GM04503 (cell line): ENCODE measurements at places on chromosomes 7 and 10.

DNA sequence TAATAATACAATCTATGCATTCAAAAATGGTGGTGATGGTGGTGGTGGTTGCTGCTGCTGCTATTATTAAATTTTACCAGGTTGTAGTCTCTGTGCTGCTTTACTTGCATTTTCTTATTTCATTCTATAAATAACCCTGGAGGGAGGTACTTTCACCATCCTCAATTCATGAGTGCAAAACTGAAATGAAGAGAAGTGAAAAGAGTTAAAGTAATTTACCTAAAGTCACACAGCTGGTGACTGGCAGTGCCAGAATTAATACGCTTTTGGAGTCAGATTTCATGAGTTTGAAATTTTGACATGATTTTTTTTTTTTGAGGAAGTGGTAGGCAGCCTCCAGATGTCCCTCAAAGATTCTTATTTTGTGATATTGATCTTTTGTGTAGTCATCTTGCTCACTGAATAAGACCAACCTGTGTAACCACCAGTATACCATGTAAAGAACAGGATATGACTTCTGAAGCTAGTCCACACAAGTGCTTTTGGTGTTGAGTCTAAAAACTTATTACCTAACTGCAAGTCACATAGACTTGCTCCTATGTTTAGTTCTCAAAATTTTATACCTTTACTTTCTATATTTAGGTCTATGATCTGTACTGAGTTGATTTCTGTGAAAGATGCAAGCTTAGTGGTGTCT lies 218.8 kb downstream of the ZWINT start:
- DNase-seq, result no peak

- peak; percentile 28 for DNase-seq
These were observed 156.0 kb downstream of the ZNF33B start for GRCh38 chr10:42482411-42482810.

DNA sequence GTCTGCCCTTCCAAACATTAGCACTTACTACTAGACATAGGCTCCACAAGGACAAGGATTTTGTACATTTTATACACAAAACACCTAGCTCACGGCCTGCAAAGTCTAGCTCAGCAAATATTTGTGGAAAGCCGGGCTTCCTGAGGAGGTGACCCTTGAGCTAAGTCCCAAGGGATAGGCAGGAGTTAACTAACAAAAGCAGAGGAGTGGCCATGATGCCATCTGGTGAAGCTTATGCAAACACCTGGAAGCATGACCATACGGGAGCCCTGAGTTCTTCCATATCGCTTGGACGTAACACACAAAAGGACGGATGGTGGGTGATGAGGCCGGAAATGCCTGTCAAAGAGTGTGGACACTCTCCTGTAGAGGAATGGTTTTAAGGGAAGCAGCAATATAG lies 25.9 kb upstream of the YAE1 start:
- DNase-seq, result no peak

DNA sequence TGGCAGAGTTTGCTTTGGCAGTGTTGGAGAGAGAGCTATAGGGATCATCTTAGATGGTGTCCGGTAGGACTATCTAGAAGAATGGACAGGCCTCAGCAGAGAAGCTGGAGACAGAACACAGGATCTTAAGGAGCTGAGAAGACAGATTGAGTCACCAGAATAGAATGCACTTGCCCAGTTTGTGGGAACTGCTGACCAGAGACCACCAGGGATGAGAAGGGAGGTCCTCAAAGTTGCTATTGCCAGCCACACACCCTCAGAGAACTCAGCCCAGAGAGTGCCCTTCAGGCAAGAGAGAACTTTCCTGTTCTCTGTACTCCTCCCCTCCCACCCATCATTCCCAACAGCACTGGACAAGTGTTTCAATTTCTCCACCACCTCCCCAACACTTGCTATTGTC lies 25.3 kb upstream of the GALNT11 start:
- no peak for DNase-seq

- DNase-seq, result no peak
These were observed 20.0 kb downstream of the GSDME start for GRCh38 chr7:24737281-24737680.

- no peak for DNase-seq
These were observed 285.9 kb downstream of the KLF6 start for GRCh38 chr10:3499120-3499519.

- no peak for DNase-seq
These were observed 199.1 kb upstream of the KCTD7 start for GRCh38 chr7:66429498-66430163.

GRCh38 chr10:112448888-112449287 lies 1.9 kb downstream of the VTI1A start:
- DNase-seq, result no peak

GRCh38 chr10:42988069-42988468 lies 88.8 kb upstream of the RET start:
- no peak for DNase-seq

- no peak for DNase-seq
These were observed 377.1 kb upstream of the ANKRD30A start for GRCh38 chr10:36748128-36748871.

- no peak for DNase-seq
These were observed 191.7 kb downstream of the LRRN3 start for GRCh38 chr7:111282626-111283025.

DNA sequence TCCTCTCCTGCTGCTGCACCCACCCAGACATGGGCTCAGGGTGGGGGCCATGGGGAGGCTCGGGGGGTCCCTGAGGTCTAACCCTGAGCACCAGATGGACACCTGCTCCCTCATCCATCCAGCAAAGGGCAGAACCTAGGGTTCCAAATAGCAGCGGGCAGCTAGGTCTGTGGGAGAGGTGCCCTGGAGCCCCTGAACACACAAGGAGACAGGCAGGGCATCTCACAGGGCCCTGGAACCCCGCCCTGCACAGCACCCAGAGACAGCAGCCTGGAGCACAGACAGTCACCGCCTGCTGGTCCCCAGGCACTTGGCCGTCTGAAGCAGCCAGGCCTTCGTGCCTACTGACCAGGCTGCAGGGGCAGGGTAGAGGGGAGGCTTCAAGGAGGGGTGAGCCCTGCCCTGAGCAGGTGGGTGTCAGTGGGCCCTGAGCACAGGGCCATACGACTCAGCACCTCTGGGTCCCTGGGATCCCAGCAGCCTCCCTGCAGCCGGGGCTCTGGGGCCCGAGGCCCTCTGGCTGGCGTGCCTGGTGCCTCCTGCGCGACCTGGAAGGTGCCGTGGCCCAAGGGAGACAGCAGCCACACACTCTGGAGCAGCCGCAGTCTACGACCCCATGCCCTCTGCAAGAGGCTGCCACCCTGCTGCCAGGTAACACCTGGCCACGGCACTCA lies 38.3 kb downstream of the GET4 start:
- no peak for DNase-seq

DNA sequence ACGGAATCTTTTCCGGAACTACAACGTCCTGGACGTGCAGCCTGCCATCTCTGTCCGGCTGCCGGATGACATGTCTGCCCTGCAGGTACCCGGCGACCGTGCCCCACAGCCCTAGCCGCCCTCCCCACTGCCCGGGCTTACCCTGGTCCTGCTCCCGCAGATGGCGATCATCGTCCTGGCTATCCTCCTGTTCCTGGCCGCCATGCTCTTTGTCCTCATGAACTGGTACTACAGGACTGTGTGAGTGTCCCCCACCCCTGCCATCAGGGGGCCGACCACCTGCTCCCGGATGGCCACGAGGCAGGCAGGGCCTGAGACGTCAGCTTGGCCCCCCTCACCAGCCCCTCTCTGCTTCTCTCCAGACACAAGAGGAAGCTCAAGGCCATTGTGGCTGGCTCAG lies 38.0 kb upstream of the VSIR start:
- no peak for DNase-seq

DNA sequence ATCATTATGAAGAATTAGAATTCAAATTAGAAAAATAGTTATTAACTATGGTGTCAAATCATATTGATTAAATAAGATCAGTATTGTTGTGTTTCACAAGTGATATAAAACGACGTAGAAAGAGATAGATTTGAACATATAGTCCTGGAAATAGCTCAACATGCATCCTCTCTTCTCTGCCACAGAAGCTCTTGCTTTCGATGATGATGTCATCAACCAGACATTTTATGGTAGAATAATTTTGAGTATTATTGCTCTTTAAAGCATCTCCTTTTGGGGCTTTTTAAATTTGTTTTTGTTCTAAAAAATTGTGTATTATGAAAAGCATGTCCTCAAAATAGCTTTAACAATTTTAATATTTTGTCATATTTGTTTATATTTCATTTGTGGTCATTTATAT lies 95.0 kb downstream of the DGKB start:
- no peak for DNase-seq

DNA sequence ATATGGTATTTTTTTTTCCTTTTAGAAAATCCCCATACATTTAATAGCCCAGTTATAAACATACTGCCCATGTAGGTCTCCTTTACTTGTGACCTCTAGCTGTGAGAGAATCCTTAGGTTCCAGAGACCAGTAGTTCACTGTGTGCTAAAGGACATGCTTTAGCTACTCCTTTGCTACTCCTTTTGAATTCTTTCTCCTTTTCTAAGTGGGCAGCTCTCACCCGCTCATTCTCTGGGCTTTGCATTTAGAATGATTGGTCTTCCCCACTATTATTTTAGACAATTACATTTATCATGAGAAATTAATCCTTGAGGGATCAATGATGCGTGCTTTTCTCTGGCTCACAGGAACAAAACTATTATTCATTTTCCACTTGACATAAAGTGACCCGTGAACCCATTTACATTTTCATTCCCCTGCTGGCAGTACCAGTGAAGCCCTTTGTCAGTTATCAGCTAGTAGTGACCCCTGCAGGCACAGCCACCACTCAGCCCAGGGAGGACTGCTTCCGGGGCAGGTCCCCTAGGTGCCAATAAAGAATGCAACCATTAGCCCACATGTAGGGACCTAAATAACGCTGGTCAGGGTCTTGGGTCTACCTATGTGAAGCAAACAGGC lies 844.3 kb downstream of the CNTNAP2 start:
- no peak for DNase-seq

DNA sequence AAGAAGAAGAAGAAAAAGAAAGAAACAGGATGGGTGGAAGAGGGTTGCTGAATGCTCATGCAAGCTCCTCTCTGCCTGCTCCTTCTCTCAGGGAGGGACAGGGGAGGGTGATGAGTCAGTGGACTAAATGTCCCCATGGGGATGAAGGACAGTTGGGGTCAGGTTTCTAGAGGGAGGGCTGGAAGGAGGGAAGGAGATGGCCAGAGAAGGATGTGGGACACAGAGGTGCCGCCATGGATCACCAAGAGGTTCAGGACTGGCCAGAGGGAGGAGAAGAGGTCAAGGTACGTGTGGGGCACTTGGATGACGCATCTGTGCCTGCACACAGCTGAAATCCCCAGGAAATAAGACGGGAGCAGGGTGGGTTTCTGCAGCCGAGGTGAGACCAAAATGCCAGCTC lies 88.9 kb upstream of the GTF2I start:
- no peak for DNase-seq

DNA sequence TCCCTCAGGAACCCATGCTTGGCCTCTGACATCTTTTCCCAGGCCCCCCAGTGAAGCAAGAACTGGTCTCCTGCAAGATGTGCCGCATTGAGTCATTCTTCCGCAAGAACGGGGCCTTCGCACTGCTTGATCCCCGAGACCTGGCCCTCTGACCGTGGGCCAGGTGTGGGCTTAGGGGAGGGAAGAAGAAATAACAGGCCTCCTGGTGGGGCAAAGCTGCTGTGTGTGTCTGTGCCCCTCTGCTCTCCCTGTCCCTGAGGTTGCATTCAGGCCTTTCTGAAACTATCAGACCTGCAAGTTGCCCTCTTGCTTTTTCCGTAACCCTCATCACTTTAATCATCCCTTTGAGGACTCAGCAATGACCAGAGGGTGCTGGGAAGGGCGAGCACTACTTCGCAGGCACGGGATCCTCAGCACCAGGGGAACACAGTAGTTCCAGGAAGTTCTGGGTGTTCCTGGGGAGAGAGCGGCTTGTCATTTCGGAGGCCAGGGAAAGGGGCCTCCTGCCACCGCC lies 6.0 kb downstream of the ATP6V1F start:
- no peak for DNase-seq

GRCh38 chr10:88926566-88927415 lies 25.8 kb downstream of the ACTA2 start:
- peak; percentile 91 for DNase-seq

DNA sequence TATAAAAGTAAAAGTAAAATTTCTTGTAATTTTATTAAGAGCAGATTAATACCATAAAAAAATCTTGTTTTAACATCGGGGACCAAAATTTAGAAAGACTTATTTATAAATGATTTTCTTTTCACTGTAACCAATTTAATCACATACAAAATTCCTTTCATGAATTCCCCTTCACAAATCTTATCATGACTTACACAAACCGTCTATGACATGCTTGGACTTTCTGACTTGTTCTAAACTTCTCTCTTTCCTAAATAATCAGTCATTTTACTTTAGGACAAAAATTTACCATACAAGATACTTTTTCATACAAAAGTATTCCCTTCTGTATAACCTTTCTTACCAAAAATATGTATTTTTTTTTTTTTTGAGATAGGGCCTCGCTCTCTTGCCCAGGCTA lies 9.3 kb downstream of the CROT start:
- DNase-seq, result no peak

DNA sequence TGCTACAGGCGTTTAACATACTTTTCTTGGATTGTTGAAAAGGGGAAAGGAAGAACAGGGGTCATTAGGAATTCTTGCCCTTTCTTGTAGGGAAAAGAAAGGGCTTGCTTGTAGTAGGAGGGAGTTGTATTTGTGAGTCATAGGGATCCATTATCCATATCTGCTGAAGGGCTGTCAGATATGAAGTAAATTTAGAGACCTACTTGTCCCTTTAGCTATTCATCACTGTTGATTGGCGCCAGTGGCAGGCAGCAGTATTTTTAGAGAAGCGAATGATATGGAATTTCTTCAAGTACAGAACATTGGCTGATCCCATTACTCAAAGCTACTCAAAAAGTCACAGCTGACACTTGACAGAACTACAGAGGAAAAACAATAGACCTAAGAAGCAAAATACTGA lies 97.7 kb downstream of the CELF2 start:
- DNase-seq, result no peak

GRCh38 chr7:127983804-127984332 lies 47.4 kb downstream of the LRRC4 start:
- peak; percentile 2 for DNase-seq

- DNase-seq, result no peak
These were observed 23.2 kb downstream of the LIMK1 start for GRCh38 chr7:74106846-74107245.

DNA sequence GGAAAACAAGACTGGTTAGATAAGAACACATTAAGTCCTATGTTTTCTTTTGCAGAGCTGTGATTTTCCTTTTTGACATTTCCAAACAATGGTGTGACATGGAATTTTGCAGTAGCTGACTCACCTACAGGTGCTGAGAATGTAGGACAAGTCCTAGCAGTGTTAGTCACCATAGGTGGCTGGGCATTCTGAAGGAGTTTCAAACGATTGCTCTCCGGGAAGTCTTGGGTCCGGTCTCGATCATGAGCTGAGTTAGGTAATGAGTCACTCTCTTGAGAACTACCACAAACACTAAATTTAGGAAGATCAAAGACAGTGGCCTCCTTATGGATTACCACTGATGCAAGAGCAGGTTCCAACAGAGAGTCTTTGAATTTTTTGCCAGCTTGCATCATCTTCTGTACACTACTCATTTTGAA lies 3.6 kb downstream of the FIGNL1 start:
- DNase-seq, result peak; percentile 33
